ENCODE measurements at places on chromosomes 2 and 18. TPM values are rescaled to one million over a fixed set of nuclear protein-coding genes. Genes with fewer than 3 reads are reported as not detected.

DNA sequence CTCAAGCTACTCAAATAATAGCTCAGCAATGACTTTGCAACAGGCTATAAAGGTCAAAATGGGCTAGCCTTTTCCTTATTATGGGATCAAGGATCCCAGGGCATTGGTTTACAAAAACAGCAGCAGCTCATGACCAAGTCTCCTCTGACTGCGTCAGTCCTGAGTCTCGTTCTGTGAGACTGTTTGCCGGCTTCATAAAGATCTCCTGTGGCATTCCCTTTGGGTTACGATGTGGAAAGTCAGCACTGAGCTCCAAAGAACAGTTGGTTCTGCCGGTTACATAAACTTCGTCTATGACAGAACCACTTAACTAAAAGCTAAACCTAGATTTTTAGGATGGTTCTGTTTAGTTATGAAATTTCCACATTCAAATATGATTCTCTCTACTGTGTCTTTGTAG is 674.9 kb downstream of the ZEB2 start:
- H3K4me3 ChIP-seq, result no peak overlapping the region
- no peak overlapping the region for H3K27ac ChIP-seq
- no peaks in the 10 kb centered on the region for H3K4me1 ChIP-seq
- H3K36me3 ChIP-seq, result no peaks in the 10 kb centered on the region
- DNase-seq, result no peak

GRCh38 chr2:159153463-159153862 is 133.0 kb downstream of the WDSUB1 start:
- no peaks in the 10 kb centered on the region for H3K36me3 ChIP-seq
- no peak for DNase-seq
- H3K4me1 ChIP-seq, result no peaks in the 10 kb centered on the region
- no peaks in the 10 kb centered on the region for H3K27me3 ChIP-seq

The SERPINB10 gene
- not detected for total RNA-seq

GRCh38 chr2:122150524-122151280 is 395.3 kb downstream of the TSN start:
- no peak overlapping the region for H3K4me3 ChIP-seq
- no peaks in the 10 kb centered on the region for H3K27me3 ChIP-seq
- DNase-seq, result no peak

The FBXO36 gene
- total RNA-seq, result 7.1 TPM

DNA sequence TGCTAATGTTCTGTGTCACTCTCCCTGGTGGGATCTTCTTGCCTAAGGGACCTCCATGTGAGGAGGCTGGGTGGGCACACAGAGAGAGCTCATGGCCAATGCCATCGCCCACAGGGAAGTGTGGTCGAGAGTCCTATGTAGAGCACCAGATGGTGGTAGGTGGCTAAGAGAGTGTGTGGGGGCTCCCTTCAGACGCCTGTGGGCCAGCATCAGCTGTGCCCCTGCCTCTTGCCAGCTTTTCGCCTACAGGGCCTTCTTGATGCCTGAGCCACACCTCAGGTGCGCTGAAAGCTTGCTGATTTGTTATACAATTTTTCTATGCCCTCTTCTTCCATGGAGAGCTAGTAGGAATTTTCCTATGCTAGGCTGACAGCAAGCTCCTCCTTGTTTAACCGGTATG is 38.3 kb downstream of the LRRTM1 start:
- no peaks in the 10 kb centered on the region for H3K27me3 ChIP-seq
- no peaks in the 10 kb centered on the region for H3K36me3 ChIP-seq
- no peaks in the 10 kb centered on the region for H3K4me1 ChIP-seq

GRCh38 chr18:59140302-59140885 is 710 bp downstream of the SEC11C start:
- peak overlapping the region; percentile 86 for H3K27ac ChIP-seq
- H3K4me3 ChIP-seq, result peak overlapping the region; percentile 80
- peaks cover 7% of the 10 kb centered on the region for H3K4me1 ChIP-seq
- peak; percentile 28 for DNase-seq
- H3K36me3 ChIP-seq, result no peaks in the 10 kb centered on the region

GRCh38 chr2:240289701-240290431 is 145.6 kb upstream of the GPC1 start:
- H3K4me3 ChIP-seq, result no peak overlapping the region
- no peaks in the 10 kb centered on the region for H3K27me3 ChIP-seq
- H3K4me1 ChIP-seq, result no peaks in the 10 kb centered on the region
- no peak for DNase-seq
- no peak overlapping the region for H3K27ac ChIP-seq
- H3K36me3 ChIP-seq, result no peaks in the 10 kb centered on the region

The REG3A gene
- not detected for total RNA-seq

DNA sequence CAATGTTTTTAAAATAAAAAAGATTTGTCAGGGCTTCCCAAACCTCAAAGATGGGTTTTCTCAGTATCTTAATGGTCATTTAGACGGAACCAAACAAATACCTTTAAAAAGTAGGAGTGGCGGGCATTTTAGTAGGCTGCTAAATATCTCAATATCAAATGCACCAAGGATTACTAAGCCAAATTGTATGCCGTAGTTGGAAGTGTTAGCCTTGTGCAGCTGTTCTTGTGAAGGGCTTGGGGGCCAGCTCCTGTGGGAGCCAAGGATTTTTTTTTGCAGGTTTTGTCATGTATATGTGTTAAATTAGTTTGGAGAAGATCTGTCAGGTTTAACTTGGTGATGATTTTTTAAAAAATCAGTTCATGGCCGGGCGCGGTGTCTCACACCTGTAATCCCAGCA is 52.1 kb downstream of the ACTR2 start:
- H3K27me3 ChIP-seq, result no peaks in the 10 kb centered on the region
- no peaks in the 10 kb centered on the region for H3K36me3 ChIP-seq
- no peak overlapping the region for H3K4me3 ChIP-seq
- H3K27ac ChIP-seq, result no peak overlapping the region
- DNase-seq, result no peak
- peaks cover 24% of the 10 kb centered on the region for H3K4me1 ChIP-seq

GRCh38 chr18:60873708-60874107 is 459.5 kb upstream of the CDH20 start:
- no peak for DNase-seq
- no peak overlapping the region for H3K4me3 ChIP-seq
- no peaks in the 10 kb centered on the region for H3K27me3 ChIP-seq
- no peaks in the 10 kb centered on the region for H3K36me3 ChIP-seq
- H3K27ac ChIP-seq, result no peak overlapping the region

GRCh38 chr2:234865586-234865985 is 86.2 kb upstream of the SH3BP4 start:
- H3K36me3 ChIP-seq, result no peaks in the 10 kb centered on the region
- peaks cover 25% of the 10 kb centered on the region for H3K4me1 ChIP-seq
- H3K4me3 ChIP-seq, result no peak overlapping the region
- H3K27me3 ChIP-seq, result no peaks in the 10 kb centered on the region
- DNase-seq, result no peak

The SLC5A7 gene
- total RNA-seq, result 0.37 TPM

The TOGARAM2 gene
- 3.5 TPM for total RNA-seq

GRCh38 chr2:29047083-29047845 is 27.1 kb downstream of the PCARE start:
- H3K27me3 ChIP-seq, result no peaks in the 10 kb centered on the region
- no peaks in the 10 kb centered on the region for H3K36me3 ChIP-seq
- DNase-seq, result no peak
- H3K27ac ChIP-seq, result no peak overlapping the region

- H3K4me1 ChIP-seq, result peaks cover 9% of the 10 kb centered on the region
- no peak overlapping the region for H3K4me3 ChIP-seq
- H3K27ac ChIP-seq, result no peak overlapping the region
- DNase-seq, result peak; percentile 35
Measured at GRCh38 chr18:44943311-44943881, 262.7 kb downstream of the SETBP1 start.

The FIGN gene
- 3.9 TPM for total RNA-seq

DNA sequence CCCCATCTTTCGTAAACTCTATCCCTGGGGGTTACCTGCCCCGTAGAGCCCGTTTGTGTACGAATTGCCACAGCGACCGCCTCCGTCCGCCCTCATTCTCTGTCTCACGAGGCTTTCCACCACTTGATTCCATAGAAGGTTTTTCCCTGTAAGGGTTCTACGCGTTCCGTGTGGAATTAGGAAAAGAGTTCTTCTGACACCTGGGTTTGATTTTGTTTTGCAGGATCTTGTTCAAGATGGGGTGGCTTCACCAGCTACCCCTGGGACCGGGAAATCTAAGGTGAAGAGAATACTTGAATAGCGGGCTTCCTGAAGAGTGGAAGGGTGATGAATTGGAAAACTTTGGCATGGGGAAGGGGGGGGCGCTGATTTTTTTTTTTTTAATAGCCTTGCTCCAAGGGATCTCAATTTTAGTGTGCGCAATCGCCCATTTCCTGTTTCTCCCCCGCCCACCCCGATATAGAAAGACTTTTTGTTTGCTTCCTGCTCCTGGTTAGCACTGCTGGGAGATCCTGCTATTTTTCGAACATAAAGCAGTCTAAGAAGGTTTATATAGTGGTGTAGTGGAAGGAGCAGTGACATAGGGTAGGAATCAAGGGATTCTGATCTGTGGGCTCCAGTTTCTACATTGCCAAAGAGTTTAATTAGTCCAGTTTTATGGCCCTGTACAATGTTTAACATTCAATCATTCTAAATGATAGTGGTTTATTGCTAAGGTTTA is 564 bp downstream of the GCC2 start:
- H3K4me1 ChIP-seq, result no peaks in the 10 kb centered on the region
- peak overlapping the region; percentile 81 for H3K4me3 ChIP-seq

The APCDD1 gene
- total RNA-seq, result 12.5 TPM

DNA sequence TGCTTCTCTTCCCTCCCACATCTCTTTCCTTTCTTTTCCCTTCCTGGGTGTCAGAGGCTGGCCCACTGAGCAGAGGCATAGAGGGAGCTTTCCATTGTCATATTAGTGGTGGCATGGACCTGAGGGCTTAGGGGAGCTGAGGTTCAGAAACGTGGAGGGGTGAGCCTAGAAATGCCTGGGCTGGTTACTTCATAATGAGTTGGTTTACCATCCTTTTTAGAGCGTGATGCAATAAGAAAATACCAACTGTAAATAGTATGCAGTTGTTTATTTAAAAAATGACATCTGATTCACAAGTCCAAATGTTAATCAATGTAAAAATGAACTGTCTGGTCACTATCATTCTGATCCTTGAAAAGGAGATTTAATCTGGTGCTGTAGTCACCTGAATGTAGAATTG is 46.3 kb downstream of the MYO1B start:
- no peaks in the 10 kb centered on the region for H3K36me3 ChIP-seq
- no peak overlapping the region for H3K27ac ChIP-seq

DNA sequence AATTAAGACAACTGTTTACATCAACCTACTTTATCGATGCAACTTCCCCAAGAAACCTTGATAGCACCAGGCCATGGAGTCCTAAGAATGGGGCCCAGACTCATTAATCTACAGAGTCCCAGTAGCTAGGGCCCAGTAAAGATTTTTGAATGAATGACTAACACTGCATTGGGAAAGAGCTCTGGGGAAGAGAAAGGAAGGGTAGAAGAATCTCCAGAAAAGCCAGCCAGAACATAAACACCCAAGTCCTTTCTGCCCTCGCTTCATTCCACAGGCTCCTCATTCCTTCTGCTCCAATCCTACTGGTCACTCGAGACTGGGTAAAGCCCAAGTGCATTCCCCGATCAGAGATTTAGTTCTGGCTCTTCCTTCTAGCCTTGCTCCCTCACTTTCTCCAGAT is 44.3 kb downstream of the CYRIA start:
- no peak overlapping the region for H3K27ac ChIP-seq
- no peak overlapping the region for H3K4me3 ChIP-seq
- H3K4me1 ChIP-seq, result peaks cover 10% of the 10 kb centered on the region
- no peak for DNase-seq

DNA sequence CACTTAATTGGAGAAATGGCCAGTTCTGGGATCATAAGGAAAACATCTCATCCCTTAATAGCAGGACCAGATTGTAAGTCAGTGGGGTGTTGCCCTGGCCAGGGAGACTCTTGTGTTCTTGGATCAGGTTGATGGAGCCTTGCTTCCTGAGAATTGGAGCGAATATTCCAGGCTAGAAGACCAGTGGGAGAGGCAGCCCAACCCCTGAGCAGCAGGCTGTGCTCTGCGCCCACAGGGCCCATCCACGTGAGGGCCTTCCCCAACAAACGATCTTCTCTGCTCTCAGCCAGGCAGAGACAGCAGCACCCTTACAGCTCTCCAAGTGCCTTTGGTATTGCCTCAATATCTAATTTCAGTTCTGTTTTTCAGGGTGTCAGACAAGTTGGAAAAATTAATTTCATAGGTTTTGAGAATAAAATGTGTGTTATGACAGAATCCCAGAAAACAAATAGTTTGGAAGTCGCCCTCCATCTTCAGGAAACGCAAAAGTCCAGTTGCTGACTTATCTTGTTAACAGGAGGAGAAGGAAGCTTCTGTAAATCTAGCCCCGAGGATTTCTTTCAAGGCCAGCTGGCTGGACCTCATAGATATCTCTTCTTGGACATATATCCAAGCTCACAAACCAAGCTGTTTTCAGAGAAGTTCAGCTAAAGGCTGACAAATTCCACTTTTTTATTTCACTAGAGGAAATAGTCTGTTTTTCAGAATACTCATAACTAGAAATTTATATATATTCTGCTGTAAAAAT is 105.5 kb downstream of the COPS8 start:
- peaks cover 5% of the 10 kb centered on the region for H3K4me1 ChIP-seq
- H3K4me3 ChIP-seq, result no peak overlapping the region
- H3K27me3 ChIP-seq, result no peaks in the 10 kb centered on the region
- peak; percentile 50 for DNase-seq
- no peaks in the 10 kb centered on the region for H3K36me3 ChIP-seq

DNA sequence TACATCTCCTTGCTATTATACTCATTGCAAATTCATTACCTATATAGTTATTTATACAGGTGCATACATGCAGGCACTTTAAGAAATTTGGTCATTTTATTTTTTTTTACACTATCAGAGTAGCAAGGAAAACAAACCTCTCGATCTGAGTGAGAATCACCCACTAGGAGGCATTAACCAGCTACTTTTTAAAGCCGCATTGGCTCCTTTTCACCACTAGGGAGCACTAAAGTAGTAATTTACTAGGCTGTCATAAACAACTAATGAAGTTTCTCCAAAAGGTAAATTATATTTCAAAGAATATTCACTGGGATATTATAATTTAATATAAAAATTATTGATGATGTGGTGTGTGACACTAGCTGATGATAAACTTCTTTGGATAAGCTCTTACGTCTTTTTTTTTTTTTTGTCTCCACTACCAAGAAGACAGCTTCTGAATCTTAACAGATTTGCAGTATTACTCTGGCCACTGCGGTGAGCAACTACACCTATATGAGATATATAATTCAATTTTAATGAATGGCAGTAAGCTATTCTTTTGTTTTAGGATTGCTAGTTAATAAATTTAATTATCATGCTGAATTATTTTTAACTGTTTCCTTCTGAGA is 101.9 kb downstream of the NOL4 start:
- peak; percentile 65 for DNase-seq
- no peaks in the 10 kb centered on the region for H3K36me3 ChIP-seq
- no peak overlapping the region for H3K4me3 ChIP-seq

GRCh38 chr2:153871231-153872221 is at the start of gene GALNT13:
Gene GALNT13 (plus strand): TSS chr2:153871922.
- H3K4me3 ChIP-seq, result peak within 1 kb of the TSS; percentile 61
- no peaks in the 10 kb centered on the region for H3K27me3 ChIP-seq
- DNase-seq, result peak; percentile 61
- peaks cover 6% of the 10 kb centered on the region for H3K4me1 ChIP-seq
- no peak within 1 kb of the TSS for H3K27ac ChIP-seq

GRCh38 chr2:88919087-88919738 is 227.7 kb downstream of the RPIA start:
- no peak overlapping the region for H3K27ac ChIP-seq
- H3K36me3 ChIP-seq, result no peaks in the 10 kb centered on the region
- DNase-seq, result no peak
- H3K27me3 ChIP-seq, result no peaks in the 10 kb centered on the region
- no peak overlapping the region for H3K4me3 ChIP-seq
- no peaks in the 10 kb centered on the region for H3K4me1 ChIP-seq
